Retinal pigment epithelial cell (primary cell): ENCODE measurements at places on chromosomes 12 and 14.

- no peak for DNase-seq
These were observed 32.0 kb downstream of the EIF2S3B start for GRCh38 chr12:10537721-10538120.

- DNase-seq: no peak
These were observed 53.6 kb downstream of the RTN1 start for GRCh38 chr14:59816941-59817340.

GRCh38 chr12:82314406-82314892, 43.7 kb downstream of the CCDC59 start:
- no peak for DNase-seq

GRCh38 chr14:35362911-35363374, 41.6 kb downstream of the NFKBIA start:
- DNase-seq: no peak

DNA sequence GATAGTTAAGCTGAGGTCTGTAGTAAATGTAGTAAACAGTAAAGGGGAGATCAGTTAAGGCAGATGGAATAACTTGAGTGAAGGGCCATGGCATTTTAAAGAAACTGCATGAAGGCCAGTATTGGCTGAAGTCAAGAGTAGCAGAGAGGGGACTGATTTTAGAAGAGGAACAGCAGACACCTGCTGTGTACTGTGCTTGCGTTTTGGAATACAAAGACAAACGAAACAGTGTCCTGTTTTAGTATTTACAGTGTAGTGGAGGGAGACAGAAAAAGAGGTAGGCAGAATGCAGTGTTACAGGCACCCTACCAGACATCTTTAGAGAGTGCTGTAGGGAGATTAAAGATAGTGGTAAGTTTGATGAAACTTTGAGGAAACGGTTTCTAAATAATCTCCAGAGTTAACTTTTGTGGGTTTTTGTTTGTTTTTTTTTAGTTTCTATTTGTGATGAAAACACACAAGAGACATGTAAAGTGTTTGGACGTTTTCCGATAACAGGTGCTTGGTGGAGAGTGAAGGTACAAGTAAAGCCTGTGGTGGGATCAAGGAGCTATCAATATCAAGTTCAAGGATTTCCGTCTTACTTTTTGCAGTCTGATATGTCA, 2.1 kb downstream of the HELB start:
- no peak for DNase-seq

GRCh38 chr14:49924852-49925251, 32.0 kb downstream of the ARF6 start:
- DNase-seq: no peak

- DNase-seq: no peak
These were observed 180.9 kb downstream of the CHST11 start for GRCh38 chr12:104637604-104638003.

DNA sequence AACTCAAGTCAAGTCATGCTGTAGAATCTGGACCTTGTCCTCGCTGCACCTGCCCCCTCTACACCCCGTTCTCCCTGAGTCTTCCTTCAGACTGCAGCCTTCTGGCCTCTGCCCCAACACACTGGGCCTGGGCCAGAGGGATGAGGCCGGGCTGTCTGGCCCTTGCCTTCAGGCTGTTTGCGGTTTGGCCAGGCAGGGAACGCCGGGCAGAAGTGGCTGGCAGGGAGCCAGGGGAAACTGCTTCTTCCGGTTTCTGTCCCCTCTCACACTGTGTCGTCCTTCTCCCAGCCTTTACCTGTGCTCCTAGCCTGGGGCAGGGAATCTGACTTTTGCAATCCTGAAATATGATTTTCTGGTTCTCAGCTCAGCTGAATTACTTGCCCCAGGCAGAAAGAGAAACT, 13.5 kb downstream of the DGLUCY start:
- no peak for DNase-seq

DNA sequence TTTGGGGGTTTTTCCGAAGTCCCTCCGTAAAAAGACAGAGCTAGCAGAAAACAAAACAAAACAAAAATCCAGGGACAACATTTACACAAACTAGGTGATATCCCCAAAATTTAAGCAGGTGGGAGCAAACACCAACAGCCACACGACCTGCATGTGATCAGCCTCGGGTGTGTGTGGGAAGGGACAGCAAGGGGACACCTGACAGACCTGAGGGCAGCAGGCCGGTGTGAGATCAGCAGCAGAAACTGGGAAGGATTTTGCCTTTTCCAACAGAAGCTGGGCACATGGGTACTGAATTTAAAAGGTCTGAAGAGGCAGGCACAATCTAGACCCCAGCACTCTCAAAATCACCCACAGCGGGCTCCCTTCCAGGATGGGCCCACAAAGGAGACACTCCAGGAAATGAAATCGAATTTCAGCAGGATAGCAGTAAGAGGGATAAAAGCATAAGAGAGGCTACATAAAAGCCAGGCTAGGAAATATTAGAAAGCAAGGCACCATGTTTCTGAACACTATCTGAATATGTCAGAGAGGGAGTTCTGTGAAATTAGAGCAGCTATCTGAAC, 36.5 kb upstream of the SELPLG start:
- DNase-seq: no peak

DNA sequence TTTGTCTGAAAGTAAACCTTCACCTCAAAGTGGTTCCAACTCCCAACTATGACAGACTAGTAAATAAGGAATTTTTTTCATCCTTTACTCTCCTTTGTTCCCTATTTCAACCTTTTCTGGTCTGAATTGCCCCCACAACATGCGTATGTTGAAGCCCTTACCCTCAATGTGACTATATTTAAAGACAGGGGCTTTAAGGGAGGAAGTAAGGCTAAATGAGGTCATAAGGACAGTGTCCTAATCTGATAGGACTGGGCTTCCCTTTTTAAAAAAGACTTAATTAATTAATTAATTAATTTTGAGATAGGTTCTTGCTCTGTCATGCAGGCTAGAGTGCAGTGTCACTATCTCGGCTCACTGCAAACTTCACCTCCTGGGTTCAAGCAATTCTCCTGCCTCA, 86.3 kb downstream of the VCPKMT start:
- no peak for DNase-seq

- no peak for DNase-seq
These were observed 124.4 kb downstream of the RPS29 start for GRCh38 chr14:49461529-49462401.

DNA sequence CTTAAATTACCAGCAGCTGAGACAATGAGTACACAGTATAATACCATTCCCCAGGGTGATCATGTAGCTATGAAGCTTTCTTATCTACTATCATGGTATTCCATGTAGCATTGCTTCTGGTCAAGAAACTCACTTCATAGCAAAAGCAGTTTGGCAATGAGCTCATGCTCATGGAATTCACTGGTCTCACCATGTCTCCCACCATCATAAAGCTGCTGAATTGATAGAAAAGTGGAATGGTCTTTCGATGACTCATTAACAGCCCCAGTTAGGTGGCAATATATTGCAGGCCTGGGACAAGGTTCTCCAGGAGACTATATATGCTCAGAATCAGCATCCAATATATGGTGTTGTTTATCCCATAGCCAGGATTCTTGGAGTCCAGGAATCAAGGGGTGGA, 553.7 kb downstream of the FOXG1 start:
- DNase-seq: peak; percentile 17

DNA sequence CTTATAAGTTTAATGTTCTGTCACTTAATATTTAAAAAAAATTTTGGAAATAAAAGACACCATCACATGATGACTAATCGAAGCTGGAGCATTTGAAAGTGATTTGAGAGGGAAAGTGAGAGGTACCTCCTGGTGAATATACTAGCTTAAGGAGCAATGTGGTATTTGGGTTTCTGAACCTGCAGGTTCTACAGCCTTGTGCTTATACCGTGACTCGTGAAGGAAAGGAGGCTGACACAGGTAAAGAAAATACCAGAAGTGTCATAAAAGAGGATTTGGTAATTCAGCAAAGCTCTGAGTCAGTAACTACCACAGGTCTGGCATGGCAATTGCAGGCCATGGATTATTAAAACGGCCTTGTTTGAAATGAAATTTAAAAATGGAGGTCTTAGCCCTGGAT, 151.0 kb downstream of the SLC38A4 start:
- DNase-seq: no peak

GRCh38 chr14:31590206-31590605, 29.0 kb downstream of the NUBPL start:
- no peak for DNase-seq

GRCh38 chr14:26873362-26873960, 275.6 kb upstream of the NOVA1 start:
- no peak for DNase-seq

DNA sequence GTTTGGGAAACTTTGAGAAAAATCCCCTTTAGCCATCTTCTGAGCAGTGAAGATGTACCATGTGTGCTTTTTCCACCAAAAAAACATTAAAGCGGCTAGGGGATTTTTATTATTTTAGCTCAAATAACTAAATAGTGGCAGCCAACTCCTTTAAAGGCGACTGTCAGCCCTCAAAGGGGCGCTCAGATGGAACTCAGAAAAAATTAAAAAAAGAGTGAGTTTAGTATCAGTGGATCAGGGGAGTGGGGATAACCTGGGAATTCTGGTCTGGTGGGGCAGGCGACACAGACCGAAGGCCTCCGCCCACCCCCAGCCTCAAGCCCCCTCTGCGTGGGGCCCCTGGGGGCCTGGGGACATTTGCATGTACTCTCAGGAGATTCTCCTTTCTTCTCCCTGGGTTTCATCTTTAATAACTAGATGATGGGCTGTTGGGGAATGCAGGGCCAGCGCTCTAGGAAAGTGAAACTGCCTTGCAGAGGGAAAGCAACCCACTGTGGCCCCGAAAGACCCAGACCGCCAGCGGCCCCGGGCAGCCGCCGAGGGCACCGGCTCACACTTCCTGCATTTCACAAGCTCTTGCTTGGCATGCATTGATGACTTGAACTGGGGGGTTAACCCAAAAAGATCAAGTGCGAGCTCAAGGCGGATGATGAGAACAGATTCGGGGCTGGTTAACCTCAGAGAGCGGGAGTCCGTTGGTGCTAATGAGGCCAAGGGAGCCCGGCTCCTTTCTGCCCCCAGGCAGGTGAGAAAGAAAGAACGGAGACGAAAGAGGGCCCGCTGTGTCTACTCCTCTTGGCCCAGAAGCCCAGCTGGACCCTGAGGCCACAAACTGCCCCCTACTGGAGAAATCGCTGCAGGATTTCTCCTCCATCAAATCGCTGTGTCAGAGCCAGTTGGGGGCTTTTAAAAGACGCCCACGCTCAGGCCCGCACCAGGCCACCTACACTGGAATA, 7.3 kb upstream of the BATF start:
- DNase-seq: no peak

DNA sequence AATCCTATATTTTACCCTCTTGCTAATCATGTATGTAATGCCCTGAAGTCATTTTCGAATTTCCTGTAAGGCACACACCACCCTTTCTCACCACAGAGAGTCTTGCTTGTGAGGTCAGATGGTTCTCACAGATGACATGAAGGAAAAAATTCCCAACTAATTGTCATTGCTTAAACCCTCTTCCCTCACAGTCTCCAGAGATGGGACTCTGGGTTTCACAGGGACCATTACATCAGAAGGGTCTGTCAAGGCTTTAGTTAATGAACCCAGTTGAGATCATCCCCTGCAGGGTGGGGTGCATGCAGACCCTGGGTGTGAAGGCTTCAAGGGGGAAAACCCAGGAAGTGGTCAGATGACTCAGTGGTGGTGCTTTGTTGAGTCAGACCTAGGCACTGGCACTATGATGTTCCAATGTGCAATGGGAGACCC, 229.6 kb downstream of the BCAT1 start:
- no peak for DNase-seq

DNA sequence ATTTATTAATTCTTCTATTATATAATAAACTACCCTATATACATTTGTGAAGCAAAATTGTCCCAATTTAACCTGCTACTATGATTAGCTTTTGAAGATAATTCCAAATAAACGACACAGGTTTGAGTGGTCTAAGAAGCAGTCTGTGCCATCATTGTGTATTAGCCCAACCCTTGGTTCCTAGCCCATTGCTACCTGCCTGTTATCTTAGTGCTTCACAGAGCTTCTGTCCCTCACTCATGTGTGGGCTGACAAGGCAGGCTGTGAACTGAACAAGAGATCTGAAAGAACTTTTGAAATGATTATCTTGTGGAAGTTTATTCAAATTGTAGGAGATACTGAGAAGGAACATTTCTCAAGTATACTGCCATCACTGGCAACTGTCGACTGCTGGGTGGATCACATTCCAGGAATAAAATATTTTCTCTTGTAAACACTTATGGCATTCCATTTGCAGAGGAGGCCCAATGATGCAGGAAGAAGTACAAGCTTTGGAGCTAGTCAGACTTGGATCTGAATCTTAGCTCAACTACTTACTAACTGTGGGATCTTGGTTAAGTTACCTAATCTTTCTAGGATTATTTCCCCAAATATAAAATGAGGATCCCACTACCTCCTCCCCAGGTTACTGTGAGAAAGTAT, 7.8 kb upstream of the MTERF2 start:
- DNase-seq: no peak

GRCh38 chr12:92436856-92437255, 265.9 kb upstream of the PLEKHG7 start:
- DNase-seq: no peak

GRCh38 chr14:30779210-30779609, 95.1 kb upstream of the COCH start:
- no peak for DNase-seq

- no peak for DNase-seq
These were observed 85.7 kb upstream of the E2F7 start for GRCh38 chr12:77151030-77151429.

DNA sequence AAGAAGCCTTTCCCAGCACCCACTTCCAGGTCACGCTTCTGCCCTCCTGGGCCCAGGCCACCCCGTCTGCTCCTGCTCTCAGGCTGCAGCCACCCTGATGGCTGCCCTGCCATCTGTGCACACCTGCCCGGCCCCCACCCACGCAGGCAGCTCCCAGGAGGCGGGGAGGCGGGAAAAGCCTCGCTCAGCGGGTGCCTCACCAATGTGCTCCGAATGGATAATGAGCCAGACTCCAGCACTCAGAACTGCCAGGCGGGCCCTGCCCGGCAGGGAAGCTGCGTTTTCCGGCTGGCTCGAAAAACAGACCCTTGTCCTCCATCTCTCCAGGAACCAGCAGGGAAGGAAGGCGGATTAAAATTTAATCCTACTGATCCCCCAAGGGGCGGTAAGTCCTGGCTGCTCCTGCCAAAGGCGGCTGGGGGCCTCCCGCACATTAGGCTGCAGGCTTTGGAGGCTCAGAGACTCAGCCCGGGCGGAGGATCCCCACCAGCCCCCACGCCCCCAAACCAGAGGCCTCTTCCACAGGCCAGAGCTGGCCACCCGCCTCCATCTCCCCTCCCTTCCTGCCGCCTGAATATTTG, 104.0 kb downstream of the NCOR2 start:
- peak; percentile 61 for DNase-seq
